ENCODE measurements at places on chromosomes 2 and 18.
A peak's percentile ranks its signal among the peaks of the same experiment; 100 is the strongest.

DNA sequence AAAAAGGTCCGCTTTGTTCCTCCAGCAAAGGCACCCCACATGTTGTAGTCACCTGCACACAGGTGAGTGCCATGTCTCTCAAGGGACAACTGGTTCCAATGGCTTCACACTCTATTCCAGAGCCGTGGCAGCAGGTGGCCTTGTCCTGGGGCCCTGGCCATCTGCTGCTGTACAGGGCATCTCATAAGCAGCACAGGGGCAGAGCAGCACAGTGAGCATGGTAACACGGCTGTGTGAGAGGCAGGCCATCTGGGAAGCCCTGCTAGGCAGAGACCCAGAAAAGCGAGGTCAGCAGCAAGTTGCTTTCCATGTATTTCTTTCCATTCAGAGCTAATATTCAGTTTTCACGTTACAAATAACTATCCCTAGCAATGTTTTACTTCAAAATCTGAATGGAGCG, 54.7 kb downstream of the CMPK2 start:
- no peak for DNase-seq

DNA sequence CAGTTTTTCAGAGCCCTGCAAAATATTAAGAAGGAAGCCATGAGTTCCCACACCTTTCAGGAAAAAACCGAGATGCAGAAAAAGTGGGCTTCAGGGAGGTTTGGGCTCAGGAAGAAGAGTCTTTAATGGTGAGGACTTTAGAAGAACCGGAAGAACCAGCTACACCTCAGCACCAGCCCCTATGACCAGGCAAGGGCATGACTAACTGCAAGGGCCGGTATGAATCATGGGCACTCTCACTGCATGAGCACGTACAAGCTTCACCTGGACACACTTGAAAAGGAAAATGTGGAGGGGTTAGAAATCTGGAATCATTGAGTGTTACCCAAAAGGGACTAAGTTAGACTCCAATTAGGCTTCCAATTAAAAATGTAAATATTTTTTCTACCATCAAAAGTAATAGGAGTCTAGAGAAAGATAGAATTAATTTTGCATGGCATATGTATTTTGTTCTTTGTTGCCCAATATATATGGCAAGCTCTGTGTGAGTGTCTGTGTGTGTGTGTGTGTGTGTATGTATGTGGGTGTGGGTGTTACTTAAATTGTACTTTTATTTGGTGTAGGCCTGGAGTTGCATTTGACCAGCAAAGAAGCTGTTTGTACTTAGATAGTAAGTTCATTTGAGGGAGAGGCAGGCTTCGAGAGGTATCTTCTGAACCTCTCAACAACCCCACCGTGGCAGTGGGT, 66.5 kb upstream of the THUMPD2 start:
- DNase-seq: no peak

- no peak for DNase-seq
Measured at GRCh38 chr2:28702878-28703277, 48.8 kb upstream of the PPP1CB start.

- DNase-seq: no peak
Measured at GRCh38 chr2:42191285-42192009, 22.3 kb downstream of the EML4 start.

DNA sequence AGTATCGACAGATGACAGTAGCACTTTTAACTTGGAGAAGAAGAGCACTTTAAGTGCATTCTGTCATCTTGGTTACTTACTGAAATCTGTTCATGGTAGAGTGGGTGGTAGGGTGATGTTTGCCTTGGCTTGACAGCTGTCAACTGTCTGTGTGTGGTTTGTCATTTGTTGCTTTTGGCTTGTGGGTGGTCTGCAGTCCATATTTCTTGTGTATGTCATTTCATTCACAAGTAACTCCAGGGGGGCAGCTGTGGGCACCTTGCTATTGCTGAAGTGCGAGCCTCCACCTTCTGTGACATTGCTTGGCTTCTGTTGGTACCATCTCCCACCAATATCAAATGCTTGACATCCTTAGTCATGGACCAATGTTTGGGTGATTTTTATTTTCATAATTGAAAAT, 311.6 kb upstream of the NRP2 start:
- no peak for DNase-seq

- DNase-seq: peak; percentile 36
Measured at GRCh38 chr2:10097352-10098148, 17.3 kb upstream of the CYS1 start.

- DNase-seq: no peak
Measured at GRCh38 chr2:229380101-229380625, 109.1 kb upstream of the PID1 start.

DNA sequence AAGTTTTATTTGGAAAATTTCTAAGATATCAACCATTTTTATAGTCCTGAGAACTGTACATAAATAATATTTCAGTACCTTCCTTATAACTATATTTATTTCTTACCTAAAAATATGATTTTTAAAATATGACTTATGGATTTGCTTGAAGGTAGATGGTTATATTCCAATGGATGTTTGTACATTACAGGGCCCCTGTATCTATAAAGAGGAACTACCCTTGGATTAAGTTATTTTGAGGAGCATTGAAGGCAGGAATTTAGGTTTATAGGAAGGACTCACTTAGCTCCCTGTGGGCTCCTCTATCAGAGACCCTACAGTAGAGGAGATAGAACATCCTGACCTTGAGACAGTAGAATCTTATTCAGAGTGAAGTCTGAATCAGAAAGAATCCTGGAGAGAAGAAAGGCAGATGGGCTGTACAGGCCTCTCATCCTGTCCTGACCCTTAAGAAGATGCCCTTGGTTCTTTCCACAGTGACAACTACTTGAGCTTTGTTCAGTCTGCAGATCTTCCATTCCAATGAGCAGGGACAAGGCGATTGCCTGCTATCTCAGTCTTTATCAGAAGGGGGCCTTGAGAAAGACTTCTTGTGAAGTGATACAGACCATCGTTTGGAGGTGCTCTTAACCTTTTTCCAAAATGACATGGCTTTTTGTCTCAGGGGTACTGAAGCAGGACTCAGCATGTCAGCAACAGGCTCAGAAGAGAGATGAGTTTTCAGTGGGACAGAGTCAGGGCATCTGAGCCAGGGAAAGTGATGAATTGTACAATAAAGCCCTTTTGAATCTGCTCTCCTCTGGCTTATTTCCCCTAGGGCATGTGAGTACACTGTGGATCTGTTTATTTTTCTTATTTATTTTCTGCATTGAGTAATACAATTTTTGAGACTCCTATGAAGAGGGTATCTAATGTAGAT, 20.9 kb downstream of the OXER1 start:
- DNase-seq: no peak

DNA sequence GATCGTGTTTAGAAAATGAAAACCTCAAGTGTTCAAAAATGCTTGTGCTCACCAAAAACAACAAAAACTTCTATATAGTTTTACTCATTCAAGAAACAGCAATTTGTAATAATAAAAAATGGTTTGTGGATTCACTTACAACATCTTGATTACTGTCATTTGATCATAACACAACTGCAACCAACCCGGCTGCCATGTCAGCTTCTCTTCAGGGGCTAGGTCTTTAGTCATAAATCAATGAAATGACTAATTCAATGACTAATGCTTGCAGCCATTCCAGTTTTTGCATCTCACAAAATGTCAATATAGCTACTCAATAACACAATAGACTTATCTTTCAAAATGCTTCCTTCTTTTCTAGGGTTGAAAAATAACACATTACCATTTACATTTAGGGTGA, 128.0 kb downstream of the OLA1 start:
- no peak for DNase-seq

DNA sequence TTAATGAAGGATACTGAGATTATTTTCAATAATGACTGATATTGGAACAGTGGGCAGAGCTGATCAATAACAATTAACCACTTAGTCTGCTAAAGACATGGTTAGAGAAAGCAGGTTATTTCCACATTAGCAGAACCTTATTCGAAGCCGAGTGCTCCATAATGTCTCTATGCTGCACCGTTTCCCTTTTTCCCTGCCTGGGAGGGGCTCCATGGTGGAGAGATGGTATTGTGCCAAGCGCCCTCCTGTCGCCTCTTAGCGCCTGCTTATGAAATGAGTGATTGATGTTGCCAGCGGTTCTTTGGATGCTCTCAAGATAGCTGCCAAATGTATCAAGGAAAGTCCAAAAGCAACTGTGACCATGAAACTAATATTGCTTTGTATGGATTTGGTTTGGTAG, 34.6 kb upstream of the INSIG2 start:
- DNase-seq: no peak

- DNase-seq: no peak
Measured at GRCh38 chr2:13034861-13035260, 318.1 kb downstream of the TRIB2 start.

DNA sequence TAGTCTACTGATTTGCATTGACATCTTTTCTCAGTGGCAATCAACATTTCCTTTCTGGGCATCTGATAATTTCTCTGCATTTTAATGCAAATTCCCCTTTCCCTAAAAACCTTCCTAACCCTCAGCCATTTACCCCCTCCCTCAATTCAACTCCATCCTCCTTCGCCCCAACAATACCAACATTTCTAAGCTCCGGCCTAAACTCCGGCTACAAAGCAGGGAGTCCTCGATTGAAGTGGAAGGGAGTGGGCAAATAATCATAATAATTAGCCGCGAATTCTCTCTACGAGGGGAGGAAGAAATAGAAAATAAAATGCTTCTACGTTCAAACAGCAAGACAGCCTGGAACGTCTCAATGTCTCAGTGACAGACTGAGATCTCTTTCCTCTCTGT, 4.6 kb downstream of the BCL11A start:
- no peak for DNase-seq

GRCh38 chr2:164920430-164920829, 34.9 kb downstream of the SLC38A11 start:
- DNase-seq: no peak

- no peak for DNase-seq
Measured at GRCh38 chr2:99911736-99912135, 230.7 kb downstream of the AFF3 start.

DNA sequence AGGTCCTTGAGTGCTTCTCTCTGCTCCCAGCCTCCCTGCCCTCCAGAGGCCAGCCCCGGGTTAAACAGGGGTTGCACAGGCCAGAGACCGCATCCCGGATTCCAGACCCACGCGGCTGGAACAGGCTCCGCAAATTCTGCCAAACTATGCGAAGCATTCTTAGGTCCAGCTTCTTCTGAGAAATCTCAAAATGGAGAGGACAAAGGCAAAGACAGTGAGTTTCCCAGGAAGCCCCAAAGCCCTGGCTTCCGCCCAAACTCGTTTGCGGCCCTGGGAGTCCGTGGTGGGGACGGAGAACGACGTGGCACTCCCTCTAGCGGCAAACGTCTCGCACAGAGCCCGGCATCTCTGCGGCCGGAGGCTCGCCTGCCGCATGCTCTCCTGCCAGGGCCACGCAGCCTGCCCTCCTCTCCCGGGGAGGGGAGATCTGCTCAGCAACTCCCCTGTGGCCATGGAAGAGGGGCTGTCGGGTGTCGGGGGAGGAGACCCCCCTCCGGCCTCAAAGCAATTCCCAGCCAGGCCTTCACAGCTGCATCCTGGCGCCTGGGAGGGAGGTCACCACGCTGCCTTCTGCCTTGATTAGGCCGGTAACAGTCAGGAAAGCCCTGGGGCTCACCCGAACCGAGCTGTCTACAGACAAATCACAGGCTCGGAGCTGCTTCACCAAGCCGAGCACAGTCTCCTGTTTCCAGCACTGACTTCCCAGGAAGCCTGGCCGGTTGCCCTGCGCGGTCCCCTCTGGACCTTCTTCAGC, 33.4 kb upstream of the KLHL29 start:
- peak; percentile 29 for DNase-seq

- no peak for DNase-seq
Measured at GRCh38 chr2:204491528-204491927, 53.7 kb upstream of the PARD3B start.

GRCh38 chr2:43448822-43449110, 147.1 kb downstream of the THADA start:
- DNase-seq: no peak

DNA sequence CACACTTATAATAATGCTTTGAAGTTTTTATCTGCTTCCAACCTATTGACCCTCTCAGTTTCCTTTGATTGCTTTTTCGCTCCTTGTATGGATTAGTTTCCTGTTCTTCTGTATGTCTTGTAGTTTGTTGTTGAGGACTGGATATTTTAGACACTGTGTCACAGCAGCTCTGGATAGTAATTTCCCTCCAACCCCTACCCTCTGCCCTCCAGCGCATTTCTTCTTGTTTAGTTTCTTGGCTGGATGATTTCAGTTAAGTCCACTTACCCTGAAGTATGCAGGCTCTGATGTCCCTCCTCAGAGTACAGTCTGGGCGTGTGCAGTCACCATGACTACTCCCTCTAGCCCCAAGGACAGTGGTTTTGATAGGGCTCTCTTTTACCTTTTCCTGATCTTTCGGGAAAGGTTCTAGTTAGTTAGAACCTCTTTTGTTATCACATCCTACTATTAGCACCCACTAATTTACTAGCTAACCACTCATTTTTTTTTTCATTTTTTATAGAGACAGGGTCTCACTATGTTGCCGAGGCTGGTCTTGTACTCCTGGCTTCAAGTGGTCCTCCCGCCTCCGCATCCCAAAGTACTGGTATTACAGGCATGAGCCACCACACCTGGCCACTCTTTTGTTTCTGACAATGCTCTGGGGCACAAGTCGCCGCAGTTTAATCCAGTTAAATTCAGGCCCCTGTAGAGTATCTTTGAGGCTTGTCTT, 16.3 kb upstream of the LYG1 start:
- DNase-seq: no peak

DNA sequence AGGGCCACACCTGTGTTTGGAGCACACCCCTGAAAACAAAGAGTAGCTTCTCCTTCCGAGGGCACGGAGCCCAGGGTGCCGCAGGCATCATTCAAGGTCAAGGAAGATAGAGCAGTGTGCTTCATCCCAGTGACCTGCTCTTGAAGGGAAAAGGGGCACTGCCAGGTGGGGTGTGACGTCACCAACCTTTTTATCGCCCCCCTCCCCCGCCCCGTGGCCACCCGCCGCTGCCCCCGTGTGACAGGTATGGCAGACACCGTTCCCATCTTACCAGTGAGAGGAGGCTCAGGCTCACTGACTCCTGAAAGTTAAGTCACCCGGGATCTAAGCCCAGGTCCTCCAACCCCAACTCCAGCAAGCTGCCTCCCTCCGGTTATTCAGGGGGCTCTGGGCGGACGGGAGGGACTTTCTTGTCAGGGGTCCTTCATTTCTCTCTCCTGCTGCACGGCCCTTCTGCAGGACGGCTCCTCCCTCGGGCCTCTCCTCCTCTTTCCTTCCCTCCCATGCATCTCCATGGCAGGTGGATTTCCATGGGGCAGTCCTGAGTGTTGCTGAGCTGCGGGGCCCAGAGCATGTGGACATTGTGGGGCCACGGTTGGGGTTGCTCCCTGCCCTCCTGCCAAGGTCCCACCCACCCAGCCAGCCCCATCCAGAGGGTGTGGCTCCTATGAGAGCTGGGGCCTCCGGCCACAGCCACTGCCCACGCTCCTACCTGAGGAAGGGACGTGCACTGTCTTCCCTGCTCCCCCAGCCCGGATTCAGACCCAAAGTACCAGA, 114.1 kb upstream of the HDAC4 start:
- no peak for DNase-seq

- DNase-seq: no peak
Measured at GRCh38 chr2:132372276-132372675, 44.3 kb upstream of the GPR39 start.

All from stimulated activated CD4-positive, alpha-beta T cell treated with anti-CD3 and anti-CD28 coated beads, Interleukin-1b, Interleukin-23, amount 100 ng/mL, for 4 hours (primary cell).